Stimulated activated CD4-positive, alpha-beta T cell treated with anti-CD3 and anti-CD28 coated beads, Interleukin-1b, Interleukin-23, amount 100 ng/mL, for 1 hour (primary cell): ENCODE measurements at places on chromosomes 11 and 22.

GRCh38 chr11:40186437-40187263 is 1272.8 kb downstream of the LRRC4C start:
- DNase-seq: no peak

DNA sequence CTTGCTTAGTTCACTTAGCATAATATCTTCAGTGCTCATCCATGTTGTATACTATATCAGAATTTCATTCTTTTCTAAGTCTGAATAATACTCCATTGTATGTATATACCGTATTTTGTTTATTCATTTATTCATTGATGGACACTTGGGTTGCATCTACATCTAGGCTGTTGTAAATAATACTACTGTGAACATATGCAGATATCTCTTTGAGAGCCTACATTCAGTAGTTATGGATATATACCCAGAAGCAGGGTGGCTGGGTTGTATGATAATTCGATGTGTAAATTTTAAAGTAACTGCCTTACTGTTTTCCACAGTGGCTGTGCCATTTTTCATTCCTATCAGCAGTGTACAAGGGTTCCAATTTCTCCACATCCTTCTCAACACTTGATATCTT is 116.5 kb downstream of the TMEM135 start:
- no peak for DNase-seq

- no peak for DNase-seq
Measured at GRCh38 chr22:22404598-22405284, 103.8 kb downstream of the ZNF280B start.

DNA sequence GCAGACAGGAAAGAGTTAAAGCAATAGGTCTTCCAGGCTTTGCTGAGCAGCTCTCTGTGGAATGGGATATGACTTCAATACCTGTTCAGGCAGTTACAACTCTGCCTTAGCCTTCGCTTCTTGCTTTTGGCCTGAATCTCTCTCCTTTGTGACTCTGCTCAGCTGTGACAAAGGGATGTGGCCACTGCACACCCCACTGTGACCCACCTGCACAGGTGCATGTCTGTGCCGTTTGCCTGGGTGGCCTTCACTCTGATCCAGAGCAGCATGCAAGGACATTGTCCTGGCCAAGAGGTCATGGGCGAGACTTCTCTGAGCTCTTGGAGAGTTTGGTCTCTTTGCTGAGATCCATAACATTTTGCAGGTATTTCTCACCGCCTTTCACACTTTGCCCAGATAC is 891.3 kb downstream of the BRD1 start:
- no peak for DNase-seq

- no peak for DNase-seq
Measured at GRCh38 chr11:62553839-62554361, 7.3 kb upstream of the AHNAK start.

DNA sequence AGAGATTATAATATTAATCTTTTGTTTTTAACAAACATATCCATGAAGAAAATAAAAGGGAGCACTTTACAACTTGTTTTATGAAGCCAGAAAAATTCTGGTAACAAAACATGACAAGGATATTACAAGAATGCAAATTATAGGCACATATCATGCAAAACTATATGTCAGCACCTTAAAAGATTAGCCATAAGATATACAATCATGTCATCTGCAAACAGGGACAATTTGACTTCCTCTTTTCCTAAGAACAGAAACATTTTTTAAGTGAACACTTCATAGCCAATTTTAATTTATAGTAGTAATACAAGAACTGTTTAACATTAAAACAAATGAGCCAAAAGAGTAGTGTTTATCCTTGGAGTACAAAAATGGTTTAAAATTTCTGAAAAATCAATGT is 916.5 kb upstream of the CNTN5 start:
- DNase-seq: no peak

GRCh38 chr11:57335343-57336110 is at the start of gene SSRP1:
Gene SSRP1 (minus strand): TSS chr11:57335892. CDS start chr11:57335121, 771 bp downstream.
- DNase-seq: peak; percentile 74

GRCh38 chr11:1825039-1825740 is 9.6 kb upstream of the SYT8 start:
- no peak for DNase-seq

DNA sequence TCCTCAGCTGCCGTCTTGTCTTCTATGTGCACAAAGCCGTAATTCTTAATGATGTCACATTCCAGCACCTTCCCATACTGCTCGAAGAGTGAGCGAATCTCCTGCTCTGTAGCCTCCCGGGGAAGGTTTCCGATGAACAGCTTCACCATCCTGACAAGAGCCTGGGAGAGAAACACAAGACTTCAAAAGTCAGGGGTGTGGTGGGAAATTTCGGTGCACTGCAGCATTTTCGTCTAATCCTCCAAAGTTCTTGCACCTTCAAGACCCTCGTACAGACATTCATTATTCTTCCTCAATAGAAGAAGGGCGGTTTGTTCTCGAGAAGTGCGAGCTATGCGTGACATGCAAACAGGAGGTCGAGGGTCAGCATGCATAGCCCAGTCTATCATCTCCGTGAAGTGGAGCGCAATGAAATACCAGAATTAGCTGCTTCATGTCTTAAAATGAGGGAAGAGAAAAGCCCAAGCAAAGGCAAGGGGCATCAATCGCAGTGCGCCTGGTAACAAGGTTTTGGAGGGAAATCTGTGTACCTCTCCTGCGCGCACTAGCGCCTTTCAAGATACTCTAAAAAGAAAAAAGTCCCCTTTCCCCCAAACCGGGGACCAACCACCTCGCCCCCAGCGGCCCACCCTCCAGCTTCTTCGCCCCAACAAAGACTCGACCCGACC is 622 bp downstream of the RBM4B start:
- DNase-seq: no peak

- no peak for DNase-seq
Measured at GRCh38 chr22:29435236-29436136, 2.9 kb upstream of the RFPL1 start.

- no peak for DNase-seq
Measured at GRCh38 chr11:36361901-36362391, 65.9 kb downstream of the PRR5L start.

- DNase-seq: no peak
Measured at GRCh38 chr11:36622431-36623136, 24.5 kb upstream of the RAG2 start.

DNA sequence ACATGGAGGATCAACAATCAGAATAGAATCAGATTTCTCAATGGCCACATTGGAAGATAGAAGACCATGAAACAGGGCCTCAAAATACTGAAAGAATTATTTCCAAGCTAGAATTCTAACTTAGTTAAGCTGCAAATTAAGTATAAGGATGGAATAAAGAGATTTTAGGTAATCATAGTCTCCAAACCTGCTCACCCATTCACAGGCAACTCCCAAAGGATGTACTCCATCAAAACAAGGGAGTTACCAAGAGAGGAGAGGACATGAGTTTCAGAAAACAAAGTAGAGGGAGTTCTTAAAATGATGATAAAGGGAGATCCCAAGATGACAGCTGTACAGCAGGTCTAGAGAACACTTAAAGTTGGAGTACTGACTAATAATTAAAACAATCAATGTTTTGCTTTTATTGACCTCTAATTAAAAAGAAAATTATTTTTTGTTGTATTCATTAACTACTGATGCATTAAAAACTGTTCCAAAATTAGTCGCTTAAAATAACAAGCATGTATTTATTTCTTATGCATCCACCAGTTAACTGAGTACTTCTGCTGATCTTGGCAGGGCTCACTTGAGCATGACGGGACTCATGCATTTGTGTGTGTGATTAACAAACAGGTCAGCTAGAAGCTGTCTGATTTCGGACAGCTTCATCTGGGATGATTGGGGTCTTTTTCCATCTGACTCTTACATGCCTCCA is 95.6 kb downstream of the CD44 start:
- DNase-seq: no peak

DNA sequence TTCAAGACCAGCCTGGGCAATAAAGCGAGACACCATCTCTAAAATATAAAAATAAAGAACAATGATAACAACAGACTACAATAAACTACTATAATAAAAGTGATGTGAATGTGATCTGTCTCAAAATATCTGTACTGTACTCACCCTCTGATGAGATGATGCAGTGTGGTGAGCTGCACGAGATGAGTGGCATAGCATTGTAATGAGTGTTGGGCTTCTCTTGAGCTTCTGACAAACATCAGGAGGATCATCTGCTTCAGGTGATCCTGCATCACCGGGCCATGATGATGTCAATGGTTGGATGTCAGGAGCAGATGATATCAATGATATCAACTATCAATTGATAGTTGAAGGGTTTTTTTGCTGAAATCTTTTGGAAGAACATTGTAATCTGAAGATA is 52.4 kb upstream of the INCENP start:
- DNase-seq: no peak

DNA sequence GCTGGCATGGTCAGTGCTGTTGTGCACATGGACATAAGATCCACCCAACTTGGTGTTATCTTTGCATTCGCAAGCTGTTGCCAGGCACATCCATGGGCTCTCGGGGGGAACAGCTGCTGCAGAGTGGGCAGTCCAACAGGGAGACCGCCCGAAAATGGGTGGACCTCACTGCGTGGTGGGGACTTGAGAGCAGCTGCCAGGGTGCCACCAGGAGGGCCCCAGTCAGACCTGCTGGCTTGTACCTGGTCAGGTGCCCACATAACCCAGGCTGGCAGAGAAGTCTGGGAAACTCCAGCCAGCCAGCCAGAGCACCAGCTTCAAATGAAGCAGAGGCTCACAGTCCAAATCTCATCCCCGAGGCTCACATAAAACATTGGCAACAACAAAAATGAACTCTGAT is 120.2 kb downstream of the BCR start:
- no peak for DNase-seq

GRCh38 chr11:11998091-11998781 is 10.2 kb downstream of the DKK3 start:
- DNase-seq: no peak

DNA sequence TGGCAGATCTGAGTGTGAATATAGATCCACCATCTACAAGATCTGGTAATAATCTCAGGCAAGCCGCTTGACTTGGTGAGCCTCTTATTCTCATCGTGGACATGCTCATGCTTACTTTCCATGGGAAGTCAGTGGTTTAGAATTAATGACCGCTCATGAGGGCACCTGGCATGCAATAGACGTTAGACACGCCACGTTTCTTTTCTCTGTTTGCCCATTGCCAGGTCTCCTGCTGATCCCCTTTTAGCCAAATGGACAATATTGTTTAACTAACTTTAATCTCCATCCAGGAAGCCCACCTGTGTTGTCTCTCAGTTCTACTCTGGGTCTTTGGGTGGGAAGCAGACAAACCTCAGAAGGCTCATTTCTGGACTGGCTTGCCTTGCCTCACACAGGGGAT is 439.1 kb downstream of the ETS1 start:
- no peak for DNase-seq

- no peak for DNase-seq
Measured at GRCh38 chr11:13663631-13664071, 4.8 kb upstream of the FAR1 start.

GRCh38 chr11:46741600-46742484 is 22.8 kb downstream of the F2 start:
- DNase-seq: no peak

DNA sequence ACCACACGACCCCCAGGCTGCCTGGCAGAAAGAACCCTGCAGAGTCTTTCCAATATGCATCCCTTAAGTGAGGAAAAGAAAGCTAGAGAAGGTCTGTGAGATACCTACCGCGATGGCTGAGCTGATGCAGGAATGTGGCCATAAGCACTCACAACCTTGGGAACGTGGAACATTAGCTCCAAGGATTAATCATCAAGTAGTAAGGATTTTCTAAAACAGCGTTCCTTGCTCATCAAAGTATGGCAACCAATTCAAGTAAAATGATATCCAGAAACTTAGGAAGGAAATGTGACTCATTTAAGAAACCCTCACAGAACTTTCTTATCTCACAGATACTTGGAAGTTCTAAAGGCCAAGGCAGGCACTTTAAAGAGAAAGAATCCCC is 12.8 kb downstream of the PACSIN2 start:
- no peak for DNase-seq

DNA sequence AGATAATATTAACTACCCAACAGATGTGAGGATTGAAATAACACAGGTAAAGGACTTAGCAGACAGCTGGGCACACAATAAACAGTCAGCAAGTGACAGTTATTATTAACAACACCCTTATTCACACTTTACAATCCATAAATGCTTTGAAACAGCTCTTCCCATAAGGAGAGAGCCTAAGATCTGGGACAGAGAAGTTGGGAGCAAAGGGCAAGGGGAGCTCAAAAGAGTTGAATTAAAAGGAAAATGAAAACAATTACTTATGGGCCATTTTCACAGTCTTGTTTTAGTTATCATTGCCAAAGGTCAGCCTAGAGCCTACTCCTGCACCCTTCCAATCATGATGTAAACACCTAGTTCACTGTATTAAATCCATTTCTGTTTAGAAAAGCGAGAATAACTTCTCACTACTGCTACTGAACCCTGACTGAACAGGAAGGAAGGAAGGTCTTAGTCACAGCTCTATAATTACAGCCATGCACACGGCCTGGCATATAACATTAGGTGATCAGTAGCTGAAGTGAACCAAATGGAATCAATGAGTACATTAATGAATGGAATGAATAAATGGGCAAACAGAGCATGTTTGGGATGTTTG is 111.3 kb downstream of the PLEKHA7 start:
- DNase-seq: no peak

GRCh38 chr11:76456571-76456970 is 11.8 kb downstream of the EMSY start:
- no peak for DNase-seq

DNA sequence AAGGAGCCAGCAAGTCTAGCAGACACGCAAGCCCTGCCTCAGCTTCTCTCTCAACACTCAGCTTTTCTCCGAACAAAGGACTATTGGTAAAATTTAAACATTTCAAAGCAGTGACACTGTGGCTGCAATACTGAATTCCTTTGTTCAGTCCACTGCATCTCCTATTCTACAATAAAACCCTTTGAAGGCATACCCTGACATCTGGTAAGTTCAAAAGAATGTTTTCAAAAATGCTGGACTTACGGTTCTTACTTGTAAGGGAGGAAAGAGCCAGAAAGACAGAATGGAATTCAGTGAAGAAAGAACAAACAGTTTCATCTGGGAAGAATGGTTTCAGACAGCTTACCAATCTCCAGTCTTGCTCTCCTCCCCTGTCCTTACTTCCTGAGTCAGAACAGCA is 12.7 kb upstream of the OR8K1 start:
- no peak for DNase-seq

GRCh38 chr22:39144101-39144767 is 8.2 kb downstream of the CBX7 start:
- DNase-seq: no peak

GRCh38 chr11:106426696-106427095 is 349.2 kb downstream of the AASDHPPT start:
- DNase-seq: no peak

DNA sequence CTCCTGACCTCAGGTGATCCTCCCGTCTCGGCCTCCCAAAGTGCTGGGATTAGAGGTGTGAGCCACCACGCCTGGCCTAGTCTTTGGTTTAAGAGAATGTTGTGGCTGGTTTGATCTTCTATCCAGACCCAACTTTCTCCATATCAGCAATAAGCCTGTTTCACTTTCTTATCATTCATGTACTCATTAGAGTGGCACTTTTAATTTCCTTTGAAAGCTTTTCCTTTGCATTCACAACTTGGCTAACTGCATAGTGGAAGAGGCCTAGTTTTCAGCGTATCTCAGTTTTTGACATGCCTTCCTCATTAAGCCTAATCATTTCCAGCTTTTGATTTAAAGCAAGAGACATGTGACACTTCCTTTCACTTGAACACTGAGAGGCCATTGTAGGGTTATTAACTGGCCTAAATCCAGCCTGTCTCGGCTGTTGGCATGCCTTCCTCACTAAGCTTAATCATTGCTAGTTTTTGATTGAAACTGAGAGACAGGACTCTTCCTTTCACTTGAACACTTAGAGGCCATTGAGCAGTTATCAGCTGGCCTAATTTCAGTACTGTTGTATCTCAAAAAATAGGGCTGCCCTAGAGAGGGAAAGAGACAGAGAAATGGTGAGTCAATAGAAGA is 13.1 kb upstream of the RPL3 start:
- DNase-seq: no peak
